ENCODE measurements at places on chromosomes 4 and X. TPM values are rescaled to one million over a fixed set of nuclear protein-coding genes. Genes with fewer than 3 reads are reported as not detected.
A peak's percentile ranks its signal among the peaks of the same experiment; 100 is the strongest.

DNA sequence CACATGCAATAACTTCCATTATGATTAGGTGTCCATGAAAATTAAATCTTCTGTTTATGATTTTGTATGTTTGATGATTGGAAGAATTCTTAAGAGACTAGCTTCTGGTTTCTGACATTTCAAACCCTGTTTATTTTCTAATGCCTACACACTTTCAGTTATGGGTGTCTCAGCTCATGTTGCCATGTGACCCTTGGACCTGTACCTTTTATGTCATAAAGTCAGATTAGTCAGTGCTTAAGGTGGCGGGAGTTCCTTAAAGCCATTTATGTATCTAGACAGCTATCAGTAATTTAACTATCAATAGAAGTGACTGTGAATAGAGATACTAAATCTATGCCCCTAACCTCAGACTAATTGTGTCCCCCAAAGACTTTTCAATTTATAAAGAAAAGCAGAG lies 155.6 kb downstream of the GBA3 start:
- DNase-seq: no peak

GRCh38 chr4:148540622-148541326 lies 98.6 kb upstream of the NR3C2 start:
- no peak for DNase-seq

DNA sequence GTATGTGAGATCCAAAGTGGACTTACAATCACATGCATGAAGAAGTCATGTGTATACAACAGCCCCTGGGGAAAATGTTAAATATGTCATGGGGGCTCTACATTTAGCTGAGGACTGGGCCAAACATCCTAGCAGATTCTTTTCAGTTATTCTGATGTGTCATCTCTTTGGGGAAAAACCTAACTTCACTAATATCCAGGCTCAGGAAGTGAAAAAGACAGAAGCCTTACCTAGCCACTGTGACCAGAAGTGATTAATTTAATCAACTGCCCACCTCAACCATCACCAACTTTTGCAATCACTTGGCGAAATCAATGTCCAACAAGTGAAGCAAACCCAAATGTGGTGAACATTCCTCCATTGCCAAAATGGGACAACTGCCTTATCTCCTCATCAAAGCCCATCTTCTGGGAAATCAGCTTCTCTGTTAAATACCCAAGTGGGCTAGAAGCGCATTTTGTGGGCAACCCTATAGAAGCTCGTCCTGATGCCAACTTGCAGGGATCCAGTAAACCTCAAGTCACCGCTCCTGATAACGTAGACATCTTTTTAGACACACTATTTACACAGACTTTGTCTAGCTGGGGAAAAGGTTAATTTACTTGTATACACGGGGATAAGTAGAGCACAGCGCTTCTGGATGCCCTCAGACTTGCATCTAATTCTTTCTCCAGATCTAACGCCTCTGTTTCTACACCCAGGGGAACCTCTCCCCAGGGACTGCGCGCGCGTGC lies 1.4 kb upstream of the HHIP start:
- no peak for DNase-seq

Gene SSX4
- total RNA-seq: not detected

- DNase-seq: no peak
Observed at GRCh38 chrX:2955838-2956237, 26.7 kb upstream of the ARSD start.

- DNase-seq: no peak
Observed at GRCh38 chrX:154464806-154465365, 6.8 kb downstream of the PLXNA3 start.

DNA sequence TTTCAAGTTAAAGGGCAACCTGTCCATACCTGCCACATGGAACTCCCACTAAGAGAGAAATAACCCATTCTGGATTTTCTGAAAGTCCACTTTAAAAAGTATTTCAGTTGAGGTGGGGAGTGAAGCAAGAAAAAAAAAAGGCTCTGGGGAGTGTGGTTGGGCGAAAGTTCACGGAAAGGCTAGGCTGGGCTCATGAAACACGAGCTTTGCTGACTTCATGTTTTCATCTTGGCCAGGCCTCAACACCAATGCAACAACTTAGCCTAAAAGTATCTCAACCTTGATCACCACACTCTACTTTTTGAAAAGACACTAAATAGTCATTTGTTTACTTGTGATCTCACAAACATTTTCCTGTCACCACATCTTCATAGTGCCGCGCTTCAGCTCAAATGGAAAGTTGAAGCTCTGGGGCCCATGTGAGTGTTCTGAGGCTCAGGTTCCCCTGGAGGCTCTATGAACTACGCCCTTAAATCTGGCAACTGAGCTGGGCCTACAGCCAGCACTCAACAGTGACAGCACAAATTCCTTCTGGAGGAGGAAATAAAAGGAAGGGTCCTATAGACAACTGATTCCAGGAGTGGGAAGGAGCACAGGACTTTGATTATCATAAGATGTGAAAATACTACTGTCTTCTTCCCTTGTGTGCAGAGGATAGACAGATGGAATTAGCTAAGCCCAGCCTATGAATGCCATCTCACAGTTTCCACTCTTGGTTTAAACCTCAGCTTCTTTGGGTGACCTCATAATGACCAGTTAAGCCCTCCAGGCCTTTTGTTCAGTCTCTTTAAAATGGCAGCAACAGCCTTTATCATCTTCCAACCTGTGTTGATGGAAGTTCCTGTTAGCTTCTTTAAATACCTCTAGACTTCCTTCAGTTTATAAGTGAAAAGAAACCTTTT lies 5.1 kb downstream of the CD40LG start:
- no peak for DNase-seq

GRCh38 chr4:99878604-99879003 lies 15.6 kb downstream of the LAMTOR3 start:
- no peak for DNase-seq

Gene QRFPR
- not detected for total RNA-seq

GRCh38 chrX:118199997-118200396 lies 83.4 kb upstream of the KLHL13 start:
- no peak for DNase-seq

Gene IRAK1
- total RNA-seq: 40.9 TPM

- peak; percentile 65 for DNase-seq
Observed at GRCh38 chrX:96372313-96373046, 312.2 kb upstream of the DIAPH2 start.

GRCh38 chr4:99637174-99637573 lies 20.5 kb downstream of the C4orf54 start:
- no peak for DNase-seq

DNA sequence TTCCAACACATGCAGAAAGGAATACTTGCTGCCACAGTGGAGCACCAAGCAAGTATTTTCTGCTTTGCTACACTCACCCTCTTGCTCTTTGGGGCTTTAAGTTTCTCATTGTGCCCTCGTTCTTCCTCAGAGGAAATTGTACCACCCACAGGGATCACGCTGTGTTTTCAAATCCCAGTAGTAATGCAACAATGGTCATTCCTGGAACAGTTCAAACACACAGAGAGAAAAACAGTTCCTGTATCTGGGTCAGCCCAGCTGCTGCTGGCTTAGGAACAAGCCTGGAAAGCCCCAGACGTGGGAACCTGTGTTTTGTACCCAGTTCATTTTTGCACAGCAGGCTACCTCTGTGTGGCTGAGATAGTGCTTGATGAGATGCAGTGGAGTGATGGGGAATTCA lies 907.8 kb downstream of the STPG2 start:
- DNase-seq: no peak

DNA sequence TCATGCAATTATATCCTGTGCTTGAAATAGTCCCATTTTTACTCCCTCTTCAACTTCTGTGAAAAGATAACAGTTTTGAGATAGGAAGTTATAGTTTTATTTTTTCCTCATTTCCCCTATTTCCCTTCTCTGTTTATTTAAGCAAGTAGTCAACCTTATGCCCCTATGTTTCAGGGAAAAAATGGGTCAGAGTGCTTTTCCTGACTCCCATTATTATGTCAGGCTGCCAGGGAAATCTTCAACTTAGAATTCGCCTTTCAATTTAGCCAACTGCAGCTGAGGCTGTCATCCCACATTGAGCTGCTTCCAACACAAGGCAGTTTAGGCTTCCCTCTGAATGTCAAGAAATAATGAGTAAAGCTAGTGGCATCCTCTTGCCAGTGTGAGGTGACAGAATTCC lies 42.3 kb downstream of the NXT2 start:
- no peak for DNase-seq

- DNase-seq: peak; percentile 60
Observed at GRCh38 chr4:25842229-25842845, 20.5 kb downstream of the SEL1L3 start.

Gene CDX4
- not detected for total RNA-seq

Gene TRPC3
- total RNA-seq: not detected

Gene TRIML2
- total RNA-seq: not detected

GRCh38 chr4:80074651-80075050 lies 1.6 kb upstream of the ANTXR2 start:
- DNase-seq: no peak

Gene CACNA1F
- 1.3 TPM for total RNA-seq

- no peak for DNase-seq
Observed at GRCh38 chr4:82864336-82864979, 26.5 kb downstream of the SEC31A start.

GRCh38 chr4:125461676-125462363 lies 147.1 kb downstream of the FAT4 start:
- DNase-seq: peak; percentile 36

Gene STOX2
- total RNA-seq: 0.81 TPM

Gene KIT
- total RNA-seq: 45.2 TPM

GRCh38 chrX:124555036-124555595 lies 208.8 kb downstream of the SH2D1A start:
- DNase-seq: no peak

GRCh38 chr4:170323623-170324022 lies 233.9 kb upstream of the AADAT start:
- no peak for DNase-seq

GRCh38 chr4:52860361-52860760 lies 1.8 kb upstream of the RASL11B start:
- DNase-seq: no peak

- no peak for DNase-seq
Observed at GRCh38 chrX:28189011-28189410, 207.8 kb upstream of the DCAF8L1 start.

DNA sequence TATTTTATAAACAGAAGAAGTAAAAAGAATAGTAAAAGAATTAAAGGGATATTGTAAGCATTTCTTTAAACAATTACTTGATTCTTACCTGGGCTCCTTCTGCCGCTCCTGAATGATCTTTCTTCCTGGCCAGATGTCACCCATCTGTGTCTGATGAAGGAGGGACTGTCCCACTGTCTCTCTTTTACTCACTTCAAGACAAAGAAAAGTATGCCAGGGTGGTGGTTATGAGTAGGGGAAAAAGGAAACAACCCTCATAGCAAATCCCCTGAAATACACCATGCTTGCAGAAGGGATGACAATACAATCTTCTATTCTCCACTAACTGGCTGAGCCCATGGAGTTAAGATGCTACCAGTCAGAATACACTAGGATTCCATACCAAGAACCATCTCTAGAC lies 31.1 kb downstream of the SYTL4 start:
- no peak for DNase-seq

Gene HSFX2
- not detected for total RNA-seq

Gene NHS
- under 0.01 TPM for total RNA-seq

- DNase-seq: peak; percentile 53
Observed at GRCh38 chr4:53804719-53805118, 213.4 kb upstream of the LNX1 start.

Gene ZNF595
- total RNA-seq: 7.0 TPM

Gene DCAF4L1
- total RNA-seq: under 0.01 TPM

Gene SLC6A14
- total RNA-seq: not detected

Gene PDHA2
- total RNA-seq: not detected

DNA sequence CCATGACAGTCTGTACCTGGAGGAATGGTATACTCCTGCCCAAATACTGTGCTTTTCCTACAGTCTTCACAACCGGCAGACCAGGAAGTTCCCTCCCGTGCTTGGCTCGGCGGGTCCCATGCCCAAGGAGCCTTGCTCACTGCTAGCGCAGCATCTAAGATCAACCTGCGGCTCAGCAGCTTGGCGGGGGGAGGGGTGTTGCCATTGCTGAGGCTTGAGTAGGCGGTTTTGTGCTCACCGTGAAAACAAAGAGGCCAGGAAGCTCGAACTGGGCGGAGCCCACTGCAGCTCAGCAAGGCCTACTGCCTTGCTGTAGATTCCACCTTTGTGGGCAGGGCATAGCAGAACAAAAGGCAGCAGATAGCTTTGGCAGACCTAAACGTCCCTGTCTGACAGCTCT lies 152.7 kb downstream of the TEX11 start:
- DNase-seq: no peak
